Activated effector memory CD4-positive, alpha-beta T cell treated with Interleukin-2 at 50 U/mL for 16 hours (primary cell): ENCODE measurements at places on chromosomes 1 and 21.

DNA sequence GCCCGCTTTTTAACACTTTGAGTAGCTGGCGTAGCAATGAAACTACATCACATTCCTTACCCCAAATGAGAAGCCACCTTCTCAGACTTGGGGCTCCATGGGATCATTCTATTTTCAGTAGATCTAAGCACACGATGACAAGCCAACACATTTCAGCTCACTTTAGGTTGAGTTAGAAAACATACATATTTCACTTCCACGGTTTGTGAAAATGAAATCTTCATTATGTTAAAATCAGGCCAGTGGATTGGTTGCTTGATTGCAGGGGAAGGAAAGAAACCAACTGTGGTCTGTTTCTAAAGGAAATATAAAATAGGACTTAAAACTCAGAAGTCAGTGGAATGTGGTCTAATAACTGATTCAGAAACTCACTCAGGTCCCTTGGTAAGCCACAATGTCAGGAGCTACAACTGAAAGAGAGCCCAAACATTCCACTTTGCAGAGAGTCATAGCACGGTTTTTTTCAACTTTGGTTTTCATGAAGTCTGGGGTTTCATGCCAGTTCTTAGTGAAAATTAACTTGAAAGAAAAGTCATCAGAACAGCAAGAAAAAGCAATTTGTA, 82.3 kb upstream of the TIAM1 start:
- DNase-seq = no peak

DNA sequence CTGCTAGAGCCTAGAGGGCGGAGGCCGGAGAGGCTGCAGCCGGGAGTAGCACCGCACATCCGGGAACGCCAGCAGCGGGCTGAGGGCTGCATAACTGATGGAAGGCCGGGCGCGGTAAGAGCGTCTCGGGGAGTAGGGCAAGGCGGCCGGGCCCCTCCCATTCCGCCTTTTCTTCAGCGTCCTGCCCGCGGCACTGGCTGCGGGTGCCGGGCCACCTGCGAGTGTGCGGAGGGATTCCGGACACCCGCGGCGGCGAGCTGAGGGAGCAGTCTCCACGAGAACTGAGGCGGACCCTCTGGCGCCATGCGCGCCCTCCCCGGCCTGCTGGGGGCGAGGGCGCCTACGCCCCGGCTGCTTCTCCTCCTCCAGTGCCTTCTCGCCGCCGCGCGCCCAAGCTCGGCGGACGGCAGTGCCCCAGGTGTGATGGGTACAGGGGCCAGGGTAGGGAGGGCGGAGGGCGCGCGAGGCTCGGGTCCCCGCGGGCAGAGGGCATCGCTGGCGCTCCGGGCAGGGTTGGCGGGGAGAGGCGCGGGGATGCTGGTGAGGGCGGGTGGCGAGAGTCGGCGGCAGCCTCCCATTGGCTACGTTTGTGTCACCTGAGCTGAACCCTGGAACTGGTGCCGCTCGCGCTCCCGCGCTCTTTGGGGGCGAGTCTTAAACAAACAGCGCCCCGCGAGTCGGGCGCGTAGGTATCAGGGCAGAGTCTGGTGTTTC, 334.4 kb downstream of the SRGAP2C start:
- DNase-seq = peak; percentile 79

DNA sequence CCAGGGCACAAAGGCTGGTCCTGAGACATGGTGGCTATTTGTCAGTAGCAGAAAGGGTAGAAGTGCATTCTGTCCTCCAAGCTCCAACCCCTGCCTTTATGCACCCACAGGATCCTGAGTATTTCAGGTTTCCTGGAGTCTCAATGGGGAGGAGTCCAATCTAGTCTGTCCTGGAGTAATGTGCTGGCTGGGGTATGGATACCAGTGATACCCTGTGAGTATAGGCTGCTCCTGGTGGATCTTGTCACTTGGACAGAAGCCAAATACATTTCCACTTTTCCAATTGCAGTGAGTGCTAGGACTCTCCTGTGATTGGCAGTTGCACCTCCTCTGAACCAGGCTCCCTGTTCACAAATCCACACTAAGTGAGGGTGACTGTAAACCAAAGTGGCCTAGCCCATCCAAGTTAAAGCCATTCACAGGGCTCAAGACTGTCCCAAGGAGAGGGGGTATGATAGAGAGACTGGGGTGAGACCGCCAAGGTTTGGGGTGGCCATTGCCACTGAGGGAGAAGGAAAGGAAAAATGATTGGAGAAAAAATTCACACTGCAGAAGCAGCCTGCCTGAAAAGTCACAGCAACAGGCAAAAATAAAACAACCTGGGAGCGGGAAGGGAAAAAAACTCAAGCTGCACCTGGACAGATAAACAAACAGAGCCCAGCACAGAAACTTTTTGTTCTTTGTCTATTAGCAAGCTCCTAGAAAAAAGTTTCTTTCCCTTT, 163.4 kb upstream of the ETV3 start:
- no peak for DNase-seq

DNA sequence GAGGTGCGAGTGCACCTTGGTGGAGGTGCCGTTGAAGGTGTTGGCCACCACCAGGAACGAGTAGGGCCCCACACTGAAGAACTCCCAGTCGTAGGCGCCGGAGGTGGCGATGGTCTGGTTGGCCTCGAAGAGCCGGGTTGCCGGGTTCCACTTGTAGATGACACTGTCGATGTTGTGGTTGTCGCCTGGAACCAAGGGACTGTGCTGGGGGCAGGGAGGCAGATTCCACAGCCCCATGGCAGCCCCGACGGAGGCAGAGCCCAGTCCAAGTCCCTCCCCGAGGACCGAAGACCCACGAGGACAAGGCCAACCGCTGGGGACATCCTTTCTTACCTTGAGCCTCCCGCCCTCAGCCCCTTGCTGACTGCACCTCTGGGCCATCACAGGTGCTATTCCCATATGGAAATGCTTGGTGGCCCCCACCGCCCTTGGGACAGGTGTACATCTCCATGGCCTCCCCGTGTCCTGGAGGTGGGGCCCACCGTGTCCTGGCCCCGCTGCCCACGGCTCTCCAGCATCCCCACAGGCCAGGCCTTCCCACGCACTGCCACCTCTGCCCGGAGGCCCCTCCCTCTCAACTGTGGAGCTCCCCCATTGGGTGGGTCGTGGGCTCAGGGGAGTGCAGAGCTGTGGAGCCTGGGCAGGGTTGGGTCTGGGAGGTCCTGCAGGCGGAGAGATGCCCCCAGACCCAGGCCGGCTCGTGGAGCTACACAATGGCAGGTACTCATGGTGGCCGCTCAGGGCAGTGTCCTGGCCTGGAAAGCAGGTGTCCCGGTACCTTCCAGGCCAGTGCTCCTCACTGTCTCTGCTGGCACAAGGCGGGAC, 17.9 kb downstream of the KRTAP10-1 start:
- no peak for DNase-seq

- DNase-seq = no peak
Observed at GRCh38 chr1:112594208-112594876, 24.6 kb downstream of the ST7L start.

DNA sequence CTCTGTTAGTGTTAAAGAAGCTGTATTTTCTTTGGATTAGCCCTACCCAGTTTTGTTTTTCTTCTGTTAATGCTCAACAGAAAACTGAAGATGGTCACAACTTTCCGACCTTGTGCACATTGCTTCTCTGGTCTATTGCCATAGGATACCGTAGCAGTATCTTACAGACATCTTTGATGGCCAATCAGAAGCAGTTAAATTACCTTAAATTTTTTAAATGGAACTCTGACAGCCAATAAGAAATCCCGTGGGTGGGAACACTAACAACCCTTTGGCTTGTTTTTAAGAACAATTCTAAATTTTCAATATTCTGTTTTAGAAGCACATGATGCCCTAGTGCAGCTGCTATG, 17.2 kb downstream of the NFYC start:
- no peak for DNase-seq

DNA sequence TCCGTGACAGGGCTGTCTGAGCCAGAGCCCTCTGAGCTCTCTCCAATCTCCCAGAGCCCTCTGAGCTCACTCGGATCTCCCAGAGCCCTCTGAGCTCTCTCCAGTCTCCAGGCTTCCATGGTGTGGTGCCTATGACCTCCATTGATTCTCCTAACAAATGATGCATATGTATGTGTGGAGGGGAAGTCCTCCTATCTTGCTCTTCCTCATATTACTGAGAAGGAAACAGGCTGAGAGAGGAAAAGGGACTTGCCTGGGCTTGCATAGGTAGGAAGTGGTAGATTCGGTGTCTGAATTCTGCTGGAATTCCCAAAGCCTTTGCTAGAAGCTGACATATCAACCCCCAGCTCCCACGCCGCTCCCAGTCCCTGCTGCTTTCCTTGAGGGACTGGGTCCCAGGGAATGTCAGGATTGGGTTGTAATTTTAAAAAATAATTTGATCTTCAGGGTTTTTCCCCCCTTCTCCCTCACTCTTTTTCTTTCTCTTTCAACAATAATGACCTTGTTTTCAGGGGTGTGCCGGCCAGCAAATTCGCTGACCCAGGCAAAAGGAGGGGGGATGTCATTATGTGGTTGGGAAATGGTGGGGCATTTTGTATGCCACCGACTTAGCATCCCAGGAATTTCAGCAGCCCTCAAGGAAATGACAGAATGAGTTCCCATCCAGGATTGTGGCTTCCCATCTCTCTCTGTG, 42.3 kb upstream of the RUNX3 start:
- no peak for DNase-seq

- DNase-seq = no peak
Observed at GRCh38 chr1:221810406-221810805, 68.5 kb upstream of the DUSP10 start.

- no peak for DNase-seq
Observed at GRCh38 chr1:116516631-116517030, 54.2 kb downstream of the CD58 start.

DNA sequence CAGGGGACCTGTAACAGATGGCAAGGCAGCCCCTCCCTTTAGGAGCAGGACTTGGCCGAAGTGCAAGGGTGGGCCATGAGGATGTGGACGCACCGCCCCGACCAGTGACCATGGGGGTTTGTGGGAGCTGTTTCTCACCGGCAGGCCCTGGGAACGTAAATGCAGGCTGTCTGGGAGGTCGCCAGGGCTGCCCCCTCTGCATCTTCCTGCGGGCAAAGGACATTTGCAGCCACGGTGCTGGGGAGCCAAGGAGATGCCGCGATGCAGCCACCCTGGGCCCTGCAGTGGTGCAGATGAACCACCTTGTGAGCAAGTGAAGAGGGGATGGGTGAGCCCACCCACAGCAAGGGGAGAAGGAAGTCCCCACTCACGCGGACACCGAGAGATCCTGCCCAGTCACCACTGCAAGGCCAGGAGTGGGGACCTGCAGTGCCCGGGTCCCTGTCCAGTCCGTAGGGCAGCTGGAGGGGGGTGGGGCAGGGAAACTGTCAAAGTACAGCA, 121.1 kb downstream of the SIK1 start:
- no peak for DNase-seq

DNA sequence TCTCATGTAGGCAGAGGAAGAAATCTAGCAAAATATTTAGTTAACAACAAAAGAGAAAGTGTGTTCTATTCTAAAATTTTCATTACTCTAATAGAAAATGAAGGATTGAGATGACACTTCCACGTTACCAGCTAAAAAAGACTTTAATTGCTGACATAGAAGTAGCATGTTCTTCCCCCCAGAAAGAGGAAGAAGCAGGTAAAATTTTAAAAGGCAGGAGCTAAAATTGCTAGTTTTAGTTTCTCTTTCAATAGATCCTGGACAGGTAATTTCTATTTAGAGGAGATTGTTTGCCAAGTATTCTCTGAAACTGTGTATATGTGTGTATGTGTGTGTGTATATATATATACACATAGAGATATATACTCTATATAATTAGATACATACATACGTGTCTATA, 248.1 kb upstream of the FMN2 start:
- no peak for DNase-seq

DNA sequence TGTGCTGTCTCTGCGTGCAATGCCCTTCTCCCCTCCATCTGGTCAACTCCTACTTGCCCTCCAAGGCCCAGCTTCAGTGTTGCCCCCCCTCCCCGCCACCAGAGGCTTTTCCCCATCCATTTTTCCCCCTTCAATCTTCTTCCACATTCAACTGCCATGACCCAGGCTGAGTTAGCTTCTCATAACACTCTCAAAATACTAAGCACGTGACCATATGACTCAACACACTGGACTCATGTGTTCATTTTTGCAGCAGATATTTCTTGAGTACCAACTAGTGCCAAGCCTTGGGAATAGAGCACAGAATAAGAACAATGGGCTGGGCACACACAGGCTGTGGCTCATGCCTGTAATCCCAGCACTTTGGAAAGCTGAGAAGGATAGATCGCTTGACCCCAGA, 132.1 kb downstream of the IGSF21 start:
- DNase-seq = no peak

- no peak for DNase-seq
Observed at GRCh38 chr1:228763561-228763960, 28.3 kb downstream of the RHOU start.

DNA sequence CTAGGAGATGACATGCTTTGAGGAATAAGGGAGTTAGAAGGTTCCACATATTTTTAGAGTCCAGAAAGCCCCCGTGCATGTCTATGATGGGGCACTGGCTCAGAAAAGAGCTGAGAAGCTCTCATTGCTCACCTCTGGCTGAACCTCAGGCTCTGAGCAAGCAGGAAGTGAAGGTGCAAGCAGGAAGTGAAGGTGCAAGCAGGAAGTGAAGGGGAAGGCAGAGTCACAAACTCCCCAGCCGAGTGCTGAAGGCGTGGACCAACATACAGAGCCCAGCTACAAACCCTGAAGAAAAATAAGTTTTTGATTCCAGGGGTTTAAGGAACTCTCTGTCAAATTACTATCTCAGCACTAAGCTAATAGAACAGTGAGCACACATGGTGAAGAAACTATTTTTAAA, 7.0 kb downstream of the KRTAP10-8 start:
- peak; percentile 56 for DNase-seq

DNA sequence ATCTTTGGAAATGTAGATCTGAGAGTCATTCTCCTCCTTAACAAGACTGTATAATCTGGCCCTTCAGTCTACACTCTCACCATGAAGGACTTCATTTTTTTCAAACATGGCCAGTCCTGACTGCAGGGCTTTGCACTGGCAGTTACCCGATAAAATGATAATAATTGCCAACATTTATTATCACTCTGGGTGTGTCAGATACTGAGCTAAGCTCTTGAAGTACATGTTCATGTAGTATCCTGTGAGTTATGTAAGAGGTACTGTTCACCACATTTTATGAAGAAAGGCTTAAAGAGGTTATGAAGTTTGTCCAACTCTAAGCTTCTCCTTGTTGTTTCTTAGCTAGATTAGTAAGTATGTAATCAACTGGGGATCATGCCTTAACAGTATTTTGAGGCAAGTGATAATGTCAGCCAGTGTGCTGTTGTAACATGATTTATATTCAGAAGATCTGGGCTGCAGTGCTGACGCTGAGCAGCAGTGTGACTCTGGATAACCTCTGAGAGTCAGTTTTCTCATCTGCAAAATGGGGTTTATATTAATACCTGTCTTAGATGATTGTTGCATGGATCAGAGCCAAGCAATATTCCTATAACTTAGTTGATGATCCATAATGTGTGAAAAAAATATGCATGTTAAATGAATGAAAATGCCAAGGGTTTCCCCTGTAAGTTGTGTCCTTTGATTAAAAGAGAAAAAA, 42.1 kb upstream of the LEPR start:
- no peak for DNase-seq

DNA sequence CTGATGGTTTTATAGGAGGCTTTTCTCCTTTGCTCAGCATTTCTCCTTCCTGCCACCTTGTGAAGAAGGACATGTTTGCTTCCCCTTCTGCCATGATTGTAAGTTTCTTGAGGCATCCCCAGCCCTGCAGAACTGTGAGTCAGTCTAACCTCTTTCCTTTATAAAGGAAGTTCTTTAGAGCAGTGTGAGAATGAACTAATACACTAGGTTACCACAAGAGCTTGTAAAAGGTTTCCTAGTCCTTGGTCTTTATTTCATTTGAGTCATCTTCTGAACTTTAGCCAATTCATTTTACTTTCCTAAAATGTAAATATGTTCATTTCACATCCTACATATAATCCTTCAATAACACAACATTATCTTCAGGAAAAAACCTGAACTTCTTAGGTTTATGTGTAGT, 365.3 kb downstream of the HHIPL2 start:
- DNase-seq = no peak
